Iris pigment epithelial cell (primary cell): ENCODE measurements at places on chromosomes 12 and 14.

DNA sequence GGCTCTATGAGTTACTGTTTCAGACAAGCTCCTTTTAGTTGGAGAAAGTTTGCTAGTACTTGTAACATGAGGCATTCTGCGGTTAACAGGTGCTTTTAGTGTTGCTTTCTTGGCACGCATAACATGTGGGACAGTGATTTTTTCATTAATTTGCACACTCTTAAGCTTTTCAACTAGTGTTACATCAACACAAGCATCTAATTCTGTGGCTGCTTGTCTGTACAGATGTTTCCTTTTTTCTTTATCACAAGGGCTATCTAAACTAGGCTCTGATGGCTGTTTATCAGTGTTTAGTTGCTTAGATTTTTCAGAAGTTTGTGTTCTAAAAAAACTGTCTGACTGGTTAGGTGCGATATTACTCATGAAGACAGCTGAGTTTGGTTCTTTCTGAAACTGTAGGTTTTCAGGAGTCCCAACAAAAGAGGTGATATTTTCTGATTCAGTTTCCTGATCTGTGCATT, 120.1 kb downstream of the RALGAPA1 start:
- DNase-seq = no peak

GRCh38 chr14:74488786-74489397, 4.2 kb downstream of the NPC2 start:
- DNase-seq = peak; percentile 74

GRCh38 chr12:47190271-47190750, 110.6 kb upstream of the AMIGO2 start:
- peak; percentile 81 for DNase-seq

GRCh38 chr12:44531320-44531971, 344.7 kb downstream of the NELL2 start:
- DNase-seq = no peak

DNA sequence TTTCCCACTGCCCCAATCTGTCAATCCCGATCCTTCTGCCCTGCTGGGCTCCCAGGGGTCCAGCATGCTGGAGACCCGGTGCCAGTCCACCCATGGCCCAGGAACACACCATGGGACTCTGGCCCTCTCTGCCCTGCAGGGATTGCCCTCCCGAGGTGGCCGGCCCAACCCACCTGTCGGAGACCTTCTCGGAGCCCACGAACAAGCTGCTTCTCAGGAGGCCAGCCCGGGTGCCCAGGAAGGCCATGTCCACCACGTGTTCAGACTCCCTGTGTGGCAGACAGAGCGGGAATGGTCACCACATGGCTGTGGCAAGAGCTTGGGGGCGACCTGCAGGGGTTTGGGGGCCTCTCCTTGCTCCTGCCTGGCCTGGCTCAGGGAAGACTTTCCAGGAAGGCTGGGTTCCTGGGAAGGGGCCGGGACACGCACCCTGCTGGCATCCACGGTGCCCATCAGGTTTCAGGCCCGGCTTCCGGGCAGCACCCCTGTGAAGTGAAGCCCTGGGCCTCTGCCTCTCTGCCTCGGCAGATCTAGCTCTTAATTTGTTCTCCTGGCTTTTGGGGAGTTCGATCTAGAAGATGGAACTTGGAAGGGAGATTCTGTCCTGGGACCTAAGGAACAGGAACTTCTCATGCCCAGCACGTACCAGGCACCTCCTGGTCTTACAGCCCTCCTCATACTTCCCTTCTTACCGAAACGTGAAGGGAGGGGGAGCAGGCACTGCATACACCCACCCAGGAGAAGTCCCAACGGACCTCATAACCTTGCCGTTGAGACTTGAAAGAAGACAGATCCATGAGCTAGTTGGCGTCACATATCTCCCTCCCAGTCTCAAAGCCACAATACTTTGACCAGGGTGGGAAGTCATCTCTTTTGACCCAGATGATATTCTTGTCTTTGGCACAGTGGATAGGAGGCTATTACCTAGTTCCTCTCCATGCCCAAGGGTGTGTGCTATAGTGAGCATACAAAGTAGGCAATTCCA, 26.3 kb downstream of the LRTM2 start:
- no peak for DNase-seq

GRCh38 chr14:95760596-95760995, 46.7 kb upstream of the TCL1A start:
- DNase-seq = no peak

DNA sequence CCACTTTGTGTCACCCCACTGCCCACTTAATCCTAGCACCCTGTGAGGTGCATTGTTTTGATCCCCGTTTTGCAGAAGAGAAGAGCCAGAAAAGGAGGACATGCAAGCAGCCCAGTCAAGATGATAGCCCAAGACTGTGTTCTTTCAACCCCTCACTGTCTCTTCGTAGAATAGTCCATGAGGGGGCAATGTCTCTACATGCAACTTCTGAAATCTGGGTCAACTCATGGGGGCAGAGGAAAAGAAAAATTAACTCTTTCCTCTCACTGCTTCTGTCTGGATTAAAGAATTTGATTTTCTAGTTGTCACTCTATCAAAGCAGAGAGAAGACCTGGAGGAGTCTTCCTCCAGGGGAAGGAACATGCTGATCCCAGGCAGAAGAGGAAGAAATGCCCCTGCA, 229.6 kb upstream of the NOS1 start:
- no peak for DNase-seq

DNA sequence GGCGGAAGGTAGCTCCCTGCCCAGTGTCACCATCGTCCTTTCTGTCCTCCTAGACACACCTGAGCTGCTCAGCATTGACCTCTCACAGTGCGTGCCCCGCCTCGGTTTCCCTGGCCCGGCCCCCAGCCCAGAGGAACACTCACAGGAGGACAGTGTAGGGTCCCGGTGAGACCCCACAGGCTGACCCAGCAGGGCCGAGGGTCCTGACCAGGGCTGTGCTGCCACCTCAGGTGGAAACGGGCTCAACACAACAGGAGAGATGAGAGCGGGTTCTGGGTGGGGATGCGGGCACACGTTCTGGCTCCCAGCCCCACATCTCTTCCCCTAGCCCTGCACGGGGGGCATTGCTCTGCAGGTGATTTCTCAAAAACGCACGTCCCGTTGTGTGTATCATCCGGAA, 98.1 kb downstream of the PIWIL1 start:
- no peak for DNase-seq

- peak; percentile 49 for DNase-seq
Measured at GRCh38 chr14:67571275-67571990, 28.6 kb downstream of the PIGH start.

DNA sequence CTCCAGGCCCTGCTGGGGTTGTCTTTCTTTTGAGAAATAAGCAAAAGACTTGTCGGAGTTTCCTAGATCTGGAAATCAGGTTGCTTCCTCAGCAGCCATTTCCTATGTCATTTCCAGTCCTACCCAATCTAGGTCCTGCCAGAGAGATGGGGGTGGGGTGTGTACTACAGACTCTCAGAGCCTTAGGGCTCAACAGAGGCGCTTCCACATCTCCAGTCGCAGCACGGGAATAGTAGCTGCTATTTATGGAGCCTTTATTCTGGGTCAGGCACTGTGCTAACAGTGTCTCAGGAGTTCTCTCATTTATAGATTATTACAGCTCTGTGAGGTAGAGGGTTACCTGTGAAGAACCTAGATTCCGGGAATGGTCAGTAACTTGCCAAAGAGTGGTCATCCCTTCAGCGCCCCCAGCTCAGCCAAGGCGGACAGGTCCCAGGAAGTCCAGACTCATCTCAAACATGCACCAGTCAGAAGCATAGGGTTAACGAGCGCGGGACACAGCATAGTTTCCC, 21.9 kb downstream of the DHRS2 start:
- DNase-seq = no peak

DNA sequence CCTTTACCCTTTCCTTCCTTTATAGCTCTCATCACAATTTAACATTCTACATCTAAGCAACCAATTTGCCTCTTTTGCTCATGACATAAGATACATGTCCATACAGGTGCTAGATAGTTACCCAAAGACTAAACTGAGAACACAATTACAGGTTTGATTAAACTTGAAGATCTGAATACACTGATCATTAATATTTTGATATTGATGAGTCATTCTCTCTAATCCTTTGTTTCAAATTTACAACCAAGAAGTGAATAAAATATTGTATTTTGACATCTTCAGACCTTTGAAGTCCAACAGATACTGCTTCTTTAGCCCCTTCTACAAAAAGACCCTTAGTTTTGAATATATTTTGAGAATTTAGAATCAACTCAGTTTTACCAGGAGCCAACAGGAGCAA, 2.6 kb downstream of the NAP1L1 start:
- DNase-seq = no peak

DNA sequence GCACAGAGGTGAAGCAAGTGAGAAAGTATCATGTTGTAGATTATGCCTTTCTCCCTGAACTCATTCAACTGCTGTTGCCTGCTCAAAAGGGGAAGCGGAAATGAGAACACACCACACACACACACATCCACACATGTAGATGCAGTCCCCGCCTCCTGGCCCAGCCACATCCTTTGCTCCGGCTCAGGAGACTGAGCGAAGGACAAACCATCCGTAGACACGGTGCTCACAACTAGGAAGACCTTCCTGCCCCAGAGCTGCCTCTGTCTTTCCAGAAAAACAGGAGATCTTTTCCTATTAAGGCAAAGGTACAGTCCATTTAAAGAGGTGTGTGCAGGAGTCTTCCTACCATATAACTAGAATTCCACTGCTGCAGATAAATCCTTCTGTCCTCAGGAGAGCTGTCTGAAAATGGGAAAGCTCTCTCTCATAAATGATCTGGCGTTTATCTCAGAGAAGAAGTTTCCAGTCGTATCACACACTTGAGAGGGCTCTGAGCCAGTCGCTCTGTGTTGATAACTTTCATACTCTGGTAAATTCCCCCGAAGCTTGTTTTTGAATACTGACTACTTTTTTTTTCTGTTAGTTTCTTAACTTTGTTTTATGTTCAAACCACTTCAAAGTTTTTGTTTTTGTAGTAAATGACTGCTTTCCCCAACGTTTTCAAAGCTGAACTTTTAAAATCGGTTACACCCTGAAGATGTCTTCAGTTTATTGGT, at the start of gene TESPA1:
TSS of gene TESPA1 (minus strand) at position 105 of the 719 bp plus-strand sequence. CDS start 10,200 bp downstream, outside the sequence.
- no peak for DNase-seq

GRCh38 chr14:38745861-38746260, 357.2 kb downstream of the SEC23A start:
- no peak for DNase-seq

GRCh38 chr12:131063413-131063812, 109.7 kb downstream of the ADGRD1 start:
- no peak for DNase-seq

DNA sequence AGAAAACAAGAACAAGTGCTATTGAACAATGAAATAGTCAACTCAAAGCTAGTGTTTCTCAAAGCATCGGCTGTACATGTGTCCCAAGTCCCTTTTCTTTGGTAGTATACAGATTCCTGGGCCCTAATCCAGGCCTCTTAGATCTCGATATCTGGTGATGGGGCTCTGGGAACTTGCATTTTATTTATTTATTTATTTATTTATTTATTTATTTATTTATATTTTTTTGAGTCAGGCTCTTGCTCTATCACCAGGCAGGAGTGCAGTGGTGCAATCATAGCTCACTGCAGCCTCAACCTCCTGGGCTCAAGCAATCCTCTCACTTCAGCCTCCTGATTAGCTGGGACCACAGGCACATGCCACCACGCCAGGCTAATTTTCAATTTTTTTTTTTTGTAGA, 17.1 kb downstream of the SYNDIG1L start:
- no peak for DNase-seq

DNA sequence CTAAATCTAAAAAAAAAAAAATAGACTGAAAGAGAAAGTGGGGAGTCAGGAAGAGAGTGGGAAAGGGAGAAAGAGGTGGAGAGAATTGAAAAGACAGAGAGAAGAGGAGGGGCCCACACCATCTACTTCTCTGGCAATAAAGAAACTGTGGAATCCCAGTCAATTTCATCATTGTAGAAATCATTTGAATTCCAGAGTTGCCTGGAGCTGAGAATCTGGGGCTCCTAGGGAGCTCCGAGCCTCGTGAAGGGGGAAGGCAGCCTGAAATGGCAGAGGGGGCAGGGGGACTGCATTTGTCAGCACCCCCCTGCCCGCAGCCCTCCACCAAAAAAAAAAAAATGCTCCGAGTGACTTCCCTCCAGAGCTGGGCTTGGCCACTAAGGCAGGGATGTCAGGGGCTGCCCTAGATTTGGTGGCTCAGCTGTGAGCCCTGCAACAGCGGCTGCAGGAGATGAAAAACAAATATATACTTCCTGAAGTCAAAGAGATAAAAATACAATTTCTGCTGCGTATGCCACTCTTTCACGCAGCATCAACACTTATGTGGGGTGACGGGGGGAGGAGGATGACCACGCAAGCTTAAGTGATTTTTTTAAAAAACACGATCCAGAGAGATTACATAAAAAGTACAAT, 80.5 kb downstream of the BCL11B start:
- no peak for DNase-seq

- DNase-seq = no peak
Measured at GRCh38 chr14:51529736-51530135, 122.0 kb upstream of the FRMD6 start.

GRCh38 chr12:111409403-111409779, 3.7 kb downstream of the SH2B3 start:
- DNase-seq = peak; percentile 49

DNA sequence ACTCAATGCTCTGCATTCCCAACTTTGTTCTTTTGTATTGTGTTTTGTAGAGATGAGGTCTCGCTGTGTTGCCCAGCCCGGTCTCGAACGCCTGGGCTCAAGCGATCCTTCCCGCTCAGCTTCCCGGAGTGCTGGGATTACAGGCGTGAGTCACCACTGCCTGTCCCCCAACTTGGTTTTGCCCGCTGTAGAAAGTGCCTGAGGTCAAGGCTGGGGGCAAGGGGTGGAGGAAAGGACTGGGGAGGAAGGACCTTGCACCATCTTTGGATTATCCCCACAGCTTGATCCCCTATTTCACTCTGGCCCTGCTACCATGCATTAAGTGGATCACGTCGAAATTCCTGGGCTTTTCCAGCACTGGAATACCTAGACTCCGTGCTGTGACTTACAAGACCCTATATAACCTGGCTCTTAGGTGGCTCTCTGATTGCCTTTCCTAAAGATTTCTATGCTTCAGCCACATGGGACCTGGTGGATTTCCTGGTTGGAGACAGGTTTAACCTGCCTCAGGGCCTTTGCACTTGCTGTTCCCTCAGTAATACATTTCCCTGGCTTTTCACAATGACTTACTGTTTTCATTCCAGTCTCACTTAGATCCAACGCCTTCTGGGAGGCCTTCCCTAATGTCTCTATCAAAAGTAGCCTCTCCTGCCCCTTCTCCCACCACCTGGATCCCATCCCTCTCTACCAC, 608 bp upstream of the PIANP start:
- no peak for DNase-seq

- DNase-seq = peak; percentile 69
Measured at GRCh38 chr14:54175298-54175942, 218.8 kb upstream of the BMP4 start.

DNA sequence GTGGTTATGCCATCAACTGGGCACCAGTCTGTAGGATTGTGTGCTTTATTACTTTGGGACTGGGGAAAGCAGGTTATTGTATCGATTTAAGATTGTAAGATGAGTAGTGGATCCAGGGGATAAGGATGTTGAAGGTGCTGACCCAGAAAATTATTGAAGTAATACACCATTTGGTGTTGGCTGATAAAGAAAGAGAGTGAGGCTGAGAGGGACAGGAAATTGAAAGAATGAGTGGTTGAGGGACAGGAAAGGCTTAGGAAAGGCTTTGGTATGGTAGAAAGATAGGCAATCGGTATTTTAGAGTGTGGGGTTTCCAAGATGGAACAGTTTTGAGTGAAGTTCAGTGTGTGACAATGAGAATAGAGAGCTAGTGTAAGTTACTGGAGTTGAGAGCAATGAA, 12.3 kb downstream of the PPHLN1 start:
- DNase-seq = no peak

- peak; percentile 61 for DNase-seq
Measured at GRCh38 chr12:95114766-95115405, 41.5 kb upstream of the NR2C1 start.

GRCh38 chr12:106332536-106332935, 25.0 kb upstream of the POLR3B start:
- DNase-seq = no peak

GRCh38 chr12:6341417-6342139, at the start of gene TNFRSF1A:
Gene TNFRSF1A, minus strand, starts transcription at chr12:6342076. Its CDS starts 262 bp downstream, at chr12:6341814.
- DNase-seq = peak; percentile 90
